Astrocyte (in vitro differentiated cells and primary cell): ENCODE measurements at places on chromosomes 5 and 9.

GRCh38 chr9:8860086-8860485 is 1060.5 kb upstream of the DMAC1 start:
- no peak for DNase-seq

- DNase-seq: peak; percentile 42
These were observed 31.8 kb upstream of the PCA3 start for GRCh38 chr9:76732341-76732958.

GRCh38 chr9:27194401-27195091 is 85.5 kb downstream of the TEK start:
- peak; percentile 85 for DNase-seq

DNA sequence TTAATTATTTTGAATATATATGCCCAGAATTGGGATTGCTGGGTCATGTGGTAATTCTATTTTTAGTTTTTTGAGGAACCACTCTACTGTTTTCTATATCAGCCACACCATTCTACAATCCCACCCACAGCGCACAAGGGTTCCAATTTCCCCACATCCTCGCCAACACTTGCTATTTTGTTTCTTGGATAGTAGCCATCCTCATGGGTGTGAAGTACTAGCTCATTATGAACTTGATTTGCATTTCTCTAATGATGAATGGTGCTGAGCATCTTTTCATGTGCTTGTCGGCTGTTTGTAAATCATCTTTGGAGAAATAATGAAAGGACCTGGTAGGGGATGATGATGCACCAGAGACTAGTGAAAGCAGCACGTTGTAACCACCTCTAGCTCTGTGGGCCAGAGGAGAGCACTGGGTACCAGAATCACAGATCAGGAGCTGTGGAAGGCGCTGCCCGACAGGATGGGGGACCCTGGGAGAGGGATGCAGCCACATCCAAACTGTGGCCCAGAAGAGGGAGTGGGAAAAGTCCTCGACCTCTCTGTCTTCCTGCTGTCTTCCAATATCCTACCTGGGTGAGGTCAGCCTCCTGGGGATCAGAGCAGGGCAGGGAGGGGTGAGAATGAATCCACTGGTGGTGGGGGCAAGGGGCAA is 155.4 kb downstream of the RGS3 start:
- no peak for DNase-seq

DNA sequence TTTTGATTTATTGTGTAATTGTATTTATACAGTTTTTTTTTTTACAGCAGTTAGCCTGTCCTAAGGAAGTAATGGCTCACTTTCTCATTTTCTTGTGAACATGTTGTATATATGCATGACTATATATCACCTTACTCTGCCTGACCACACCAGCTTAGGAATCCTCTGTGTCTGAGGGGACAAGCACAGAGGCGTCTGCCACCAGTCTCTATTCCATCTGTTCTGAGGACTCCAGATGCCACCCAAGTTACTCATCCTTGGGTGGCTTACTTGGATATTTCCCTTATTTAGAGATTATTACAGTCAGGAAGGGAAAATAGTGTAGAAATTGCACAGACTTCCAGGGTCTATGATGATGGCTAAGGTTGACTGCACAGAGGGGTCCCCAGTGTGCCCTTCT is 256.3 kb upstream of the C9orf72 start:
- no peak for DNase-seq

DNA sequence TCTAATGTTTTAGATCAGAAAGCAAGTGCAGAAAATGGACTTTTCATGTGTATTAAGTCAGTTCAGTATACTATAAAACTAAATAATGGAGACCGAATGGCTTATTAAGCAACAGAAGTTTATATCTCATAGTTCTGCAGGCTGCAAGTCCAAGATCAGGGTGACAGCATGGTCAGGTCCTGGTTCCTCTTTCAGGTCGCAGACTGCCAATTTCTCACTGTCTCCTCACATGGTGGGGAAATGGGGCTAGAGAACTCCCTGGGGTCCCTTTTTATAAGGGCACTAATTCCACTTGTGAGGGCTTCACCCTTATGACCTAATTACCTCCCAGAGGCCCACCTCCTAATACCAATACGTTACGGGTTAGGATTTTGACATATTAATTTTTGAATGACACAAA is 48.7 kb downstream of the RICTOR start:
- DNase-seq: no peak

GRCh38 chr5:78922879-78923621 is 62.1 kb downstream of the ARSB start:
- no peak for DNase-seq

- DNase-seq: no peak
These were observed 735 bp upstream of the RPL26L1 start for GRCh38 chr5:172958331-172959046.

- DNase-seq: no peak
These were observed 29.5 kb downstream of the CAST start for GRCh38 chr5:96691503-96692303.

DNA sequence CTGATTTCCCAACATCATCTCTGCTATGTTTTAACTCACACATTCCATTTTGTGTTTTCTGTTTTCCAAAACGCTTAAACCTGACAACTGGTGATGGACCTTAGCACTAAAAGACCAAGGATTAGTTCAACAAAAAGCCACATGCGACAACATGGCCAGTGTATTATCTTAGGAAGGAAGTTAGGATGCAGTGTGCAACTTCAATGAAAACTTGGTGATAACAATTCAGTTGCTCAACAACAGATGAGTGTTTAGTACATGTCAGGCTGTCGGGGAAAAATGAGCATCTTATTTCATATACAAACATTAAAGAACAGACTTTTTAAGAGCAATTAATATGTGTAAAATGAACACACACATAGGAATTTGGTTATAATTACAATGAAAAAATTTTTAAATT is 780.0 kb downstream of the SEMA5A start:
- no peak for DNase-seq

DNA sequence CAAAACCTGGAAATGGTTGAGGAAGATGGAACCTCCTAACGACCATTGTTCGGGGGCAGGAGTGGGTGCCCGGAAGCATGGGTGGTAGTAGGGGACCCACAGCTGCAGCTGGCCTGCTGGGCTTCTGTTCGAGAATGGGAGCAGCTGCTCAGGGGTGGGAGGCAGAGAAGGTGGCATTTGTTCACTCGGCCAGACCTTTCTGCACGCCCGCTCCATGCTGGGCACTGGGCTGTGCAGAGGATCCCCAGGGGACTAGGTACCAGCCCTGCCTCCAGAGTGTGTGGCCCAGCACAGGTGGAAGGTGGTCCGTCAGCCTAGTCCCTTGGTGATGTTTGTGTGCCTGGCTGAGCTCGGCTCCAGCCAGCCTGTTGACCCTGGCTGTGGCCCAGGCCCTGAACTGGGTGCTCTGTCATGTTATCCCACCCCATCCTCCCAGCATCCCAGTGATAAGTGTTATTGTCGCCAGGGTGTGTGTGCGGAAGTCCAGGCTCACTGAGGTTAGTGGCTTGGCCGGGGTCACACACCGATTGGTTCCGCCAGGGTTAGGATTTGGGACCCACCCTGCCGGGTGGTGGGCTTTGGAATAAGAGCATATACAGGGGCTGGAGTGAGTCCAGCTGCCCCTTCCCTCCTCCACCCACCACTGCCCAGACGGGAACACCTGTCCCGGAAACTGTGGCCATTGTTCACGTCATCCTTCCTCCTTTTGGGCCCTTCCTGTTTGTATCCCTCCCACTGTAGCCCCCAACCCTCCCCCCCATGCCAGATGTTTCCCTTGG is 4.8 kb downstream of the N4BP3 start:
- no peak for DNase-seq

DNA sequence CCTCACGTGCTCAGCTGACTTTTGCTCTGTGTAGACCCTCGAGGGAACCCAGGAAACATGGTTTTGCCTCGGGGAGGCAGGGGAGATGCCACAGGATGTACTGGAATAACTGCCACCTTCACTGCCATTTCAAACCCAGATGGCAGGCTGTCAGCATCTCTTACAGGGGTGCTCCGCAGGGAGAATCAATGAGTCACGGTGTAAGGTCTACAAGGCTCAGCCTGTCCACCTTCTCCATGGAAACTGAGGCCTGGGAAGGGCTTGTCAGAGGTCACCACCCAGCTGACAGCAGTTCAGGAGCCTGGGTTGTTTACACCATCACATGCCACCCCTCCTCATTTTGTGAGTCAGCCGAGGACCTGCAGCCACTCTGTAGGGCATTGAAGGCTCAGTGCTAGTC is 30.8 kb downstream of the DAB2IP start:
- DNase-seq: no peak

DNA sequence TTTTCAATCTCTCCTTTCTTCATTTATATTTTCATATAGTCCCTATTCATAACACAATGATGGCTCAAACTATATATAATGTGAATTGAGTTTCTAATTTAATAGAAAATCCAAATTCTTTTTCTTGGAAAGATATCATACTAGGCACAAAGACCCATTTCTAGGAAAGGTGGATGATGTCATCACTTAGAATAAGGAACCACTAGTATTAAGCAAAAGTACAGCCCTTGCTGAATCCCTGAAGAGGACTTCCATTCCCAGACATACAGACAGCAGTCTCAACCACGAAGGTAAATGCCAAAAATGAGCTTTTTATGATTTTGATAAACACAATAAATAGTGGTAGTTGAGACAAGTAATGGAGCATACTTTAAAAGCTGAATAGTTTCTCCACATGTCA is 210.0 kb downstream of the FBN2 start:
- peak; percentile 4 for DNase-seq

- no peak for DNase-seq
These were observed 91.0 kb downstream of the FEM1C start for GRCh38 chr5:115453391-115454095.

- no peak for DNase-seq
These were observed 2.9 kb downstream of the NDUFS6 start for GRCh38 chr5:1804001-1804690.

DNA sequence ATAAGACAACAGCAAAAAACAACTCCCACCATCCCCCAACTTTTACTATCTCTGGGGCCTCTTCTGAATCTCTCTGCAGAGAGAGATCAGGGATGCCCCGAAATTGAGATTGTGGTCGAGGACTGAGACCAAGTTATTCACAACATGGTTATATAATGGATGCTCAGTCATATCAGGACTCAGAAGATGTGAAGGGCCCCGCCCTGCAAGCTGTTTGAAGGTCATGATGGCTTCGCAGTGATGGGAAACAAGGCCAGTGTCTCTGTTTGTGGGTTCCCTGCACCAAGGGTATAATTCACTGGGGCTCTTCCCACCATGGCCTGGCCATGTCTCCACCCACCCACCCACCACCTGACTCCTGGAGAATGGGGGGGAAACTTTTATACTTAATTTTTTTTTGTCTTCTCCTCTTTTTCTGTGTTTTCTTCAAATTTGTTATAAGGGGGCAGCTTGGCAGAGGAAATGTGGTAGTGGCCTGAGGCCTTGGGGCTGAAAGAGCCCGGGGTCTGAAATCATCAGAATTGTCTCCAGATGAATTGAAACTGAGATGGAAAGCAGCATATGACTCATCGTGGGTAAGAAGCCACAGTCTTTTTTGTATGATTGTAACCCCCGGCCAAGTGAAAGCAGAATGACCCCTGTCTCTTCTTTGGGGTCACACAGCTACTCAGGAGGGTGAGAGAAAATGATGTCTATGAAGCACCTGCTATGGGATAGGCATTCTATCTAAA is 15.0 kb upstream of the TEX48 start:
- peak; percentile 58 for DNase-seq

GRCh38 chr9:28234133-28234893 is 661.0 kb upstream of the C9orf72 start:
- DNase-seq: no peak

- DNase-seq: peak; percentile 82
These were observed 633.6 kb downstream of the BNC2 start for GRCh38 chr9:16236882-16237281.

DNA sequence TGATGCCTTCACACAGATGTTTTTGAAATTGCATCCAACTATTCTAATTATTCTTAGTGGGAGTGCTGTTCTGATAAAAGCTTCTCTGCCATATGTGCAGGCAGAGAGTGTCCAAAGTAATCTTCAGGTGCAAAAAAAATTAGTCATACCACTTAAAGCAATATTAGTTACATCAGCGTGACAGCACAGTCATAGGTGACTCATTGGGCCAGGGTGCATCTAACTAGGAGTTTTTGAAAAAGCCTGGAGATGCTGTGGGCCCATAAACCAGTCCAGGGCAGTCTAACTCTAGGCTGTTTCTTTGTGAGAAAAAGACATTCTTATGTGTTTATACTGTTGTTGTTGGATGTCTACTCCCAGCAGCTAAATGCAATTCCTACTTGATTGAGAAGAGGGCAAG is 33.0 kb upstream of the C6 start:
- peak; percentile 93 for DNase-seq

DNA sequence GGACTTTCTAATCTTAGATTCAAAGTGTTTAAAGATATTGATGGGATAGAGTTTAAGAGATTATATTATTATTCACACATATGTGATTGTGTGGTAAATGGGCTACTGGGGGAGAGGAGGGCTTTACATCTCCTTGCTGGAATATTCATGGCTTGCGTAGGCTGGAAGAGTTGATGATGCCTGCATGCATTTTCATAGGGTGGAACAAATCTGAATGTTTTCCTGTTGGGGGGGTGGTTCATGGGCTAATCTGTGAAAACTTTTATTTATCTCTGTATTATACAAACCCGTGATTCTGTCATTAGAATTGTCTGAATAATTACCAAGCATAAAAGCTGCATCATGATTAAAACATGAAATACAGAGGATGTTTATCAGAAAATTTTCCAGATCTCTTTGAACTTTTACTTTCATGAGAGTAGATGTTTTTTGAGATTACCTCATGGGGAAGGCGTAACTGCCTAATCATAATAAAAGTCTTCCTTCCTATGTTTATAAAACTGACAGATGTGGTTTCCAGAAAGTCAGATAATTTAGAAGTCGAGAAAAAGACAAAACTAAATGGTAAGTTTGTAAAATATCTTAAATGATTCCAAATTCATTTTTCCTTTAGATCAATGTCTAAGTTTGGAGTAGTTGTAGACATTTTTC is 1185.4 kb upstream of the SEMA6A start:
- DNase-seq: no peak

GRCh38 chr9:18493451-18493993 is 19.6 kb downstream of the ADAMTSL1 start:
- peak; percentile 71 for DNase-seq

DNA sequence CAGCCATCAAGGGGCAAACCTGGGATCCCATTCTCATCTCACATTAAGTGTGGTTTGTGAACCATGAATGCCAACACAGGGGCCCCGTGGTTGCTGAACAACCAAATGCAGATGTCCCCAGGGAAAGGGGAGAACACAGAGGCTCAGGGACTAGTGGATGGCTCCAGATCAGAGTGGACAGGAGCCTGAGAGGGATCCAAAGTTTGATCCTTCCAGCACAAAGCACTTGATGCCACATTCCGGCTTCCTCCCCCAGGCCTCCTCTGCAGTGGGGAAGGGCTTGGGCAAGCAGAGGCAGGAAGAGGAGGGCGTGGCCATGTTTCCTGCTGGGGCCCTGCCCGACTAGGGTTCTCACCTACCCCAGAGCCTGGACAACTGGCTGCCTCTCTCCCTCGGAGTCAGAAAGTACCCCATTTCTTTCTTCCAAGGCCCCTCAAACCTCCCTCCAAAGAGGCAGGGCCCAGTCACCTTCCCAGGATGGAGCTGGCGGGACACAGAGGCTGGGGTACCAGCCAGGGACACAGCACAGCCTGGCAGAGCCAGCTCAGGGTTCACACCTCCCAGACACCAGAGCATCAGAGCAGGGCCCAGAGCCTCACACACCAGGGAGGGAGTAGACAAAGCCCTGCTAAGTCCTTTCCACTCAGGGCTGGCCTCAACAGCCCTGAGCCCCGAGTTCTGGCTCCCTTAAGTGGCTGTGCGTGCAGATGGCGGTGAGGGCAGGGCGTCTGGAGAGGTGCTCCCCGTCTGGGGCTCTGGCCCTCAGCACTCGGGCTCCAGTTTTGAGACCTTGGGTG is 4.3 kb upstream of the RNF44 start:
- no peak for DNase-seq

GRCh38 chr5:15719784-15720183 is 219.8 kb downstream of the FBXL7 start:
- DNase-seq: no peak

GRCh38 chr5:137470111-137470920 is 28.8 kb downstream of the SPOCK1 start:
- peak; percentile 99 for DNase-seq
